Type B pancreatic cell (in vitro differentiated cells): ENCODE measurements at places on chromosomes 2 and 18.

- DNase-seq, result no peak
Observed at GRCh38 chr2:238161291-238162051, 2.7 kb downstream of the ERFE start.

- peak; percentile 80 for DNase-seq
Observed at GRCh38 chr18:70464343-70465114, 175.7 kb downstream of the SOCS6 start.

DNA sequence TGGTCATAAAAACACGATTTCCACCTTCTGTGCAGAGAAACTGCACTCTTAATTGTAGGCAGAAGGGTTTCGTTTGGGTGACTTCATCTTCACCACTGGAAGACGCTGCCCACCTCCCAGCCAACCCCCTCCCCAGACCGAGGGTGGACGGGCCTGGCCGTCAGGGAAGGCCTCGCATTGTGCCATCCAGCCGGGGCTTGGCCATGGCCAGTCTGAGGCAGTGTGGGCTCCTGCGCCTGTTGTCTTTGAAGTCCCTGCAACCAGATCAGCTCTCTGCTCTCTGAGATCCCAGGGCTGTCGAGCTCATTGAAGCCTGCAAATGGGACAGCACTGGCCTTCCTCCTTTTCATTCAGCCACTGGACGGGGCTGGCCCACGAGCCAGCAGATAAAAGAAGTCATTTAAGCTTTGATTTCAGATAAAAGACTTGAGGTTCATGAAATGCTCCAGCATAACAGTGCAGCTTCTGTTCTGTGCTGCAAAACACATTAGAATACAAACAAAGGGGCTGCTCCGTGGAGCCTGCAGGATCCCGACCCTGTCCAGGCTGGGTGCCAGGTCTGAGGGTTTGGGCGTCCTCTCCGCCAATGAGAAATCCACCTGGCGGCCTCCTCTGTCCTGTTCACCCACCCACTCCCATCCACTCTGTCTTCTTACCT is 253.5 kb downstream of the LDLRAD4 start:
- no peak for DNase-seq

GRCh38 chr2:32671885-32672533 is 44.2 kb downstream of the TTC27 start:
- DNase-seq, result no peak

DNA sequence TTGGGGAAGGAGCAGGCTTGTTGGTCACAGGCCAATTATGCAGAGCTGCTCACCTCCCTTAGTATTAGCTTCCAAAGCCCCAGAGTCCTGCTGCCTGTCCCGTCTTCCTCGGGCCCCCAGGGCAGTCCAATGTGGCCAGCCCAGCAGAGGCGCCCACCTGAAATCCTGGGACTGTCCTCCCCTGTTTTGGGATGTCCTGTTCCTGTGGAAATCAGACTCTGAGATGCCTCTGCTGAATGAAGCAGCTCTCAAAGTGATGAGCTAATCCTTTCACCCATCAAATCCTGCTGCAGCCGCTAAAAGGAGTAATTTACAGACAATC is 105.3 kb downstream of the CABLES1 start:
- no peak for DNase-seq

GRCh38 chr2:7356909-7357584 is 439.8 kb downstream of the RNF144A start:
- DNase-seq, result no peak

DNA sequence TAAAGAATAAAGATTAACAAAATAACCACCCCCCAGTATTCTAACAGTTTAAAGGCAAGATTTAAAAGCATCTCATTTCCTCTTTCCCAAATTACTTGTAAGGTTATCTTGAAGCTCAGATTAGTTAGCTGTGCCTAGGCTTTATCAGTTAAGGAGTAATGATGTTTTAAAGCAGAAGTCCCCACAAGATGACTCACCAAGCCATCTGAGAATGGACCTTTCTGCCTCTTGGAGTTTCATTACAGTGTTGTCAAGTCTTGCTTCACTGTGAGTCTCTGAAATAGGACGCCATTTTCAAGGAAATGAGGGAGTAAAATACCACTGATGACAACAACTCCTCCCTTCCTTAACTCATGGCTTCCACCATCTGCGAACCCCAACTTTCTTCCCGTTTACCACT is 35.9 kb downstream of the ZNF385B start:
- DNase-seq, result no peak

GRCh38 chr18:58320907-58321561 is 277.0 kb downstream of the NEDD4L start:
- DNase-seq, result no peak

- no peak for DNase-seq
Observed at GRCh38 chr2:186130748-186131641, 355.1 kb upstream of the ZC3H15 start.

GRCh38 chr2:231514951-231515297 is 15.3 kb downstream of the NMUR1 start:
- no peak for DNase-seq

DNA sequence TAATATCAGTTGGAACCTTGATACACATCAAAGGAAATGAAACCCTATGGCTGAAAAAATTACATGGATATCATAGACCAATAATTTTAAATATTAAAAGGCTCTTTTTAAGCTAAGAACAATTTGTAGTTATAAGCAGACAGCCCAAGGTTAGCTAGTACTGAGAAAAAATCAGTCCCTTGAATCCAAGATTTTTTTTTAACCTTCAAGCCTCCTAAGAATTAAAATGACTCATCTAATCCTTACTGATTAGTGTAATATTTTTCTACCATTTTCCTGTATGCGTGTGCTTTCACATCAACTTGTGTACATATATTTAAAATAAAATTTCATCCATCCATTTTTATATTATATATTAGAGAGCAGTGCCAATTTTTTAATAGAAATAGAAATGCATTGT is 1004.9 kb upstream of the ZEB2 start:
- DNase-seq, result no peak

DNA sequence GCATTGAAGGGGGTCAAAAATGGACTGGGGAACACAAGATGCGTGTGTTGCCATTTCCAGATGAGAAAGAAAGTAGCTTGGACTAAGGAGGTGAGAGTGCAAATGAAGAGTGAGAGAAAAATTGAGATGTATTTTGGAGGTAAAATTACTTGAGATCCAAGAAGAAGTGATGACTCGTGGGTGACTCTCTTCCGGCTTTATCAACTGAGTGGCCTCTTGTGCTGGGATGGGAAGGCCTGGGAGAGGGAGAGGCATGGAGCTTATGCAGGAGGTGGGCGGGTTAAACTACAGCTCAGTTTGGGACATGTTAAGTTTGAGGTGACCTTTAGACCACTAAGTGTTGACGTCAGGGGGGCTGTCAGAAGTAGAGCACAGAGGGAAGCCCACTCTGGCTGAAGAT is 34.9 kb downstream of the SULT1C2 start:
- no peak for DNase-seq

DNA sequence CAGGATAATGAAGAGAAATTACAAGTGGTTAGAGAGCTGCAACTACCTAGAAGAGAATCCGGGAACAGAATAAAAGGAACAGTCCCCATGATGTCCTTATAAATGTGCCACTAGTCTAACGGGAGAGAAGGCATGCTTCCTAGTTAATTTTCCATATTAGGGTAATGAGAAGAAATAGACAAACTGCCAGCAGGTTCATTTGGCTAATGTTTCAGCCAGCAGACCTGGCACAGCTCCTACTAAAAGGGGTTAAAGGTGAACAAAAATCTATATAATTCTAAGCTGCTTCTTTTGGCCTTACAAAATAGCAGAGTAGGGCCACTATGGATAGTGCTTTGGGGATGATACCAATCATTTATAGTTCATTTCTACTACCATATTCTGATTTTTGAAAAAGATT is 845.3 kb upstream of the GCFC2 start:
- no peak for DNase-seq

DNA sequence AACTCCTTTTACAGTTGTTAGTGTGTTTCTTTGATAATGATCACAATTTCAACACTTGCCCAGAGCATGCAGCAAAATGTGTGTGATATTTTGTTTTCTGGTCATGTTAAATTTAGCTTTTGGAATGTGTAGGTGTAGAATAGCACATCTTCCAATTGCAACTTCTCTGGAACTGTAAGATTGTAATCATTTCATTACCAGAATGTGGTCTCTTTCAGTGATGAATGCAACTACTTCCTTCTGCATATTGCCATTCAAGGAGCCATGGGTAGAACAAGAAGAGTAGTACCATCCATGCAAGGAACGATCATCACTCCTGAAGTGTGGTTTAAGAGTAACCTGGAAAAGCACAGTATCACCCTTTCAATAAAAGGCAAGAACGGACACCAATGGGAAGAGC is 548.8 kb upstream of the ZNF804A start:
- DNase-seq, result no peak

DNA sequence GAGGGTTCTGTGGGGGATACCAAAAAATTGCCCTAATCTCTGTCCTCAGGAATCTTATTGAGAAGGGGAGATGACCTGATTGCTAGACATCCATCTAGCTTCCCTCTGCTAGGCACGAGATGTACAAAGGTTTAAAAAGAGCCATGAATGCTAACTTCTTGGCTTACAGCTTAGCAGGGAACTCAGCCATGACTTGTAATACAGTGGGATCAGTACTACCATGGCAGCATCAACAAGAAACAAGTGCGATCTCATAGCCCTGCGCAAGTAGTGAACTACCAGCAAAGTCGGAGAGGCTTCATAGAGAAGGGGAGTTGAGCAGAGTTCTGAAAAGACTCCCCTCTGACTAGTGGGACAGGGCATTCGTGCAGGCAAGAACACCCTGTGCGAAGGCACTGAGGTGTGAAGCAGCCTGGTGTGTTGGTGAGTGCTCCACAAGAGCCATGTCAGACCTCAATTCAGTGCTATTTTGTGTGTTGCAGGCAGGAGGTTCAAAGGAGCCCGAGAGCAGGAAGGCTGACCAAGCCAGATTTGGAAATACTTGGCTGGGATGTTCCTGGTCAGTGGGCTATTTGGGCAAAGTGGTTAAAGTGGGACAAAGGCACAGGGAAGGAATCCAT is 130.0 kb downstream of the FMNL2 start:
- no peak for DNase-seq

DNA sequence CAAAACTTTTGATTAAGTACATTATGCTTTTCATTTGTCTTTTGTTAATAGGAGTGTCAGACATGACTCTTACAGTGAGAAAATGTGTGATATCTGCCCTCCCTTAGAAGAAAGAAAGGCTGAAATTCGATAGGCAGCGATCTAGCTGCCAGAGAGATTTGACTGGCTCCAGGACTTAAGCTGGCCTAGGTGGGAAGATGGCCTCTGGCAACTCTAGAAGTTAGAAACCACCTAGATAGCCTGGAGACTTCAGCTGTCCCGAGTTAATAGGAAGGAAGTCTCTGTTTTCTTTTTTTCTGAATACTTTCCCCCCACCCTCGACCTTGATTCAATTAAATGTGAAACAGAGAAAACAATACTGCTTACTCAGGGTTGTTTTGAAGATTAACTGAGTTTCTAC is 1194.7 kb upstream of the CRIM1 start:
- DNase-seq, result no peak

- DNase-seq, result no peak
Observed at GRCh38 chr2:178764097-178764496, 43.1 kb downstream of the TTN start.

- DNase-seq, result no peak
Observed at GRCh38 chr18:61435064-61435652, 101.9 kb downstream of the CDH20 start.

DNA sequence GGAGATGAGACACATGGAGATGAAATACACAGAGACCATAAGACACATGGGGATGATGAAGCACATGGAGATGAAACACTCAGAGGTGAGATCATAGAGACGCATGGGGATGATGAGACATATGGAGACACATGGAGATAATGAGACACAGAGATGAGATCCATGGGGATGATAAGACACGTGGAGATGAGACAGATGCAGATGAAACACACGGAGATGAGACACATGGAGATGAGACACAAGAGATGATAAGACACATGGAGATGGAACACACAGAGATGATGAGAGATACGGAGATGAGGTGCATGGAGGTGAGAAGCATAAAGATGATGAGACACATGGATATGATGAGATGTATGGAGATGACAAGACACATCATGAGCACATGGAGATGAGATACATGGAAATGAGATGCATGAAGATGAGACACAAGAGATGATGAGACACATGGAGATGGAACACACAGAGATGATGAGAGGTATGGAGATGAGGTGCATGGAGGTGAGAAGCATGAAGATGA is 276.7 kb downstream of the MYT1L start:
- no peak for DNase-seq

DNA sequence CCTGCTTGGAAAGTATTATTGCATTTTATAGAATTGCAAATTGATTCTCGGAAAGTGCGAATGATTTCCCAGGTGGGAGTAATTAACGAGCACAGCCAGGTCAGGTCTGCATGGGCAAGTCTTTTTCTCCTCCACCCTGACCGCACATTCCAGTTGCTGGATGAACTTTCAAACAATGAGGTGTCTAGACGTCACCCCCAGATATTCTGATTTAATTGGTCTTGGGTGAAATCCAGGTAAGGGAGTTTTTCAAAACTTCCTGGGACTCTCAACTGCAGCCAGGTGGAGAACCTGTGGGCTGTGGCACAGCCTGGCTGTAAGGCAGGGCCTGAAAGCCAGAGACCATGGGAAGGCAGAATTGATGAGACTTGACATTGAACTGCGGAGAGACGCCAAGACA is 15.9 kb upstream of the RNF152 start:
- no peak for DNase-seq

GRCh38 chr2:134452042-134452733 is 198.3 kb downstream of the MGAT5 start:
- DNase-seq, result no peak

DNA sequence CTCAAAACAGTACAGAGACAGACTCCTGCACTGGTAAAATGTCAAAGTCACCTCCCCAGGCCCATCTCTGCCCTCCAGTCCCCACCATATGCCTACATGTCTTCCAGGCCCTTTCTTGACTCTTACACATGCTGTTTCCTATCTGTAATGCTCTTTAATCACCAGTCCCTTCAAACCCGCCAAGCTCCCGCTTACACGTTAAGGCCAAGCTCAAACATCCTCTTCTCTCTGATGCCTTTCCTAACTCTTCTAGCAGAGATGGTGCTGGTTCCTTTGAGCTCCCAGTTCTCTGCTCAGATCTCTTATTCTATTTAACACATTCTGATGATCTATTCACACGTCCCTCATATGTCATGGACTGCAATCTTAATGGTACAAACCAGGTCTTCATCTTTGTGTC is 5.0 kb downstream of the EVA1A start:
- DNase-seq, result no peak

GRCh38 chr2:26727641-26728561 is 35.4 kb downstream of the KCNK3 start:
- no peak for DNase-seq

- no peak for DNase-seq
Observed at GRCh38 chr2:9693196-9693491, 62.3 kb upstream of the YWHAQ start.

GRCh38 chr2:97645112-97645694 is 659 bp upstream of the COX5B start:
- DNase-seq, result no peak
